ENCODE measurements at places on chromosomes 11 and 22.
A peak's percentile ranks its signal among the peaks of the same experiment; 100 is the strongest.

GRCh38 chr11:109035284-109035683, 370.4 kb downstream of the DDX10 start:
- DNase-seq, result no peak

- no peak for DNase-seq
Measured at GRCh38 chr22:35446365-35446764, 46.4 kb downstream of the MCM5 start.

GRCh38 chr22:42680648-42681047, 31.5 kb upstream of the CYB5R3 start:
- DNase-seq, result no peak

DNA sequence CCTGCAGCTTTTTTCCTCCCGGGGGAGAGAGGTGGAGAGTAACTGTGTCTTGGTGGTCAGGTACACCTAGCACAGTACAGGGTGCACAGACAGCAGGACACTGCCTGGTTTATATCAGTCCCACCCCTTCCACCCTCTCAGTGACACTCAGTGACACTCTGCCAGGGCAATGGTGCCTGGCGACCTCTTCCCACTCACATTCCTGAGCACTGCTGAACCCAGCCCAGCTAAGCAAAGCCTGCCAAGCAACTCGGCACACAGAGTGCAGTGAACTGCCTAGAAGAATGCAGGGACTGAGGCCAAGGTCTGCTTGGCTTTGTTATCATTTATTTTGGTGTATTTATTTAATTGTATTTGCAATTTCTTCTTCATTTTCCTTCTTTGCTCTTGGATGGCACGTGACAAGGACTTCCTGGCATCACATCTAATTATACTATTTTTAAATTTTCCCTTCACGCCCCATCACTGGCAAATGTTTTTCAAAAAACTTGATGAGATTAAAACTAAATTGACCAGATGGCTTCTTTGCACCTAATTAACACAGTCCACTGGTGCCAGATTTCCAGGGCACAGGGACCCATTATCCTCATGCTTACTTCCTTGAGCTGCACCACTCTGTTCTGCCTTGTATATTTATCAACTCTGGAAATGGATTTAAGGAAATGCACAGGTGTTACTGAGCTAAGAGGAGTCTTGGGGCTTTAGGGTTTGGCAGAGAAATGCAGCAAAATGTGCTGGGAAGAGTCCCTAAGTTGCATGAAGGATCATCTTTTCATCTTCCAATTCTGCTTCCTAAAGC, 205.6 kb downstream of the ADAMTS15 start:
- peak; percentile 72 for DNase-seq

All from right hindlimb (tissue), 1 donor.